ENCODE measurements at places on chromosomes 7 and 10. TPM values are rescaled to one million over a fixed set of nuclear protein-coding genes. Genes with fewer than 3 reads are reported as not detected.

DNA sequence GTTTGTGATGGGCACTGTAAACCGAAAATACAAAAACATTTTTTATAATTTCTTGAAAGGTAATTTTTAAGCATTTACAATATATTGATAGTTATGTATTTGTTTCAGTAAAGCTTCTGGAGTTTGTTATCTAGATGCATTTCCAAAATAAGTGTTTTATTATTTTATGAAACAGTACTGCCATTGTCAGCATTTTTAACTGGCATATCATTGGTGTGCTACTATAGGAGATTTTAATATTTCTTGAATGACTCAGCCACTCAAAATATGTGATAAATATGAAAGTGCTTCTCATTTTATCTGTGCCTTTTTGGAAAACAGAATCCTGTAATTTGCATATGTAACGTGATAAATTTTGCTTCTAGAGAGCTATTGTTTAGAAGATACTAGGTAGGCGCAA, 97.9 kb downstream of the ANKIB1 start:
- DNase-seq = no peak

GRCh38 chr10:115953281-115953680, 319.7 kb downstream of the GFRA1 start:
- no peak for DNase-seq

DNA sequence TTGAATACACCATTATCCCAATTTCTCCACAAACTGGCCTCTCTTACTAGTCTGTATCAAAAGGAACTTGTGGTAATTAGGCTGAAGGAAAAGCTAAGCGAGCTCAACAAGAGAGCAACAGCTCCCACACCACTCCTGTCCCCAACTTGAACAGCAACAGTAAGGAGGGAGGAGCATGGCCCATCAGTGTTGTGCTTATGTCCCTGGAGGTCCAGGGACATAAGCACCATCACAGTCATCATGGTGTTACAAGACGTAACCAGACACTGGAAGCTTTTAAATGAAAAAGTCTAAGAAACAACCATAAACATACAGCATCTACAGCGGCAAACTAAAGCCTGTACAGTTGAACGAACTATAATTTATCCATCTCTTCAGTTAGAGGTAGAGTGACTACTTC, 989 bp downstream of the ERLIN1 start:
- DNase-seq = no peak

Gene COL28A1
- total RNA-seq = 3.2 TPM

- DNase-seq = no peak
These were observed 38.3 kb downstream of the PDGFA start for GRCh38 chr7:481219-481930.

- DNase-seq = no peak
These were observed 430.6 kb downstream of the RPS24 start for GRCh38 chr10:78464118-78464855.

- DNase-seq = no peak
These were observed 72.9 kb upstream of the OGDHL start for GRCh38 chr10:49834976-49835375.

Measured in Calu3 (cell line).